ENCODE measurements at places on chromosomes 7 and 10.

DNA sequence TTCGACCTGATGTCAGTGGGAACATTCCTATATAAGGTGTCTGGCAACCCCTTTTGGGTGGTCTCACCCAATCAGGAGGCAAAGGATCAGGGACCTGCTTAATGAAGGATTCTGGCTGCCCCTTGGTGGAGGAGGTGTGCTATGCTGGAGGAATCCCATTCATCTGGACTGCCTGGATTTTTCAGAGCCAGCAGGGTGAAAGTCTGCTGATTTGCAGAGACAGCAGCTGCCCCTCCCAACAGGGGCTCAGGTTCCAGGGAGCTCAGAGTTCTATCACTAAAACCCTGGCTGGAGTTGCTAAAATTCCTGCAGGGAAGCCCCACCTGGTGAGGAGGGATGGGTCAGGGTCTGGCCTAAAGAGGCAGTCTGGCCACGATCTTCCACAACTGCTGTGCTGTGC is 398.5 kb upstream of the CNTNAP2 start:
- DNase-seq = no peak

GRCh38 chr10:30882281-30882680 is 149.4 kb downstream of the ZNF438 start:
- DNase-seq = no peak

- no peak for DNase-seq
Observed at GRCh38 chr7:111671927-111672326, 109.6 kb upstream of the IMMP2L start.

- DNase-seq = no peak
Observed at GRCh38 chr7:74141705-74142104, 32.5 kb upstream of the EIF4H start.

- no peak for DNase-seq
Observed at GRCh38 chr7:19728716-19729115, 19.9 kb upstream of the POLR1F start.

DNA sequence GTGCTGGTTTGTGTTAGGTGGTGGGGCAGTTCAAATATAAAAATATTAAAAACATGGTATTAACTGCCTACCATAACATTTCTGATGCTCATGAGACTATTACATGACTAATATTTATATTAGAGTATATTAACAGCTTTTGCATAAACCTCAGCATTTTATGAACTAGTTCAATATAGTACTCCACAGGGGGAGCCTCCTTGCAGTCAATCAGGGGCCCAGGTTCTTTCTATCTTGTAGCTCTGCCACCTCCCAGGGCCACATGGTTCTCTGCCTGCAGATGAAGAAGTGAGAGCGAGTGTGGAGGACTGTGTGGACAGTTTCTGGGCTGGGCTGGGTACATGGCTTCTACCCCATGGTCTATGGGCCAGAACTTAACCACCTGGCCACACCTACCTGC is 159.5 kb downstream of the RPS24 start:
- DNase-seq = no peak

DNA sequence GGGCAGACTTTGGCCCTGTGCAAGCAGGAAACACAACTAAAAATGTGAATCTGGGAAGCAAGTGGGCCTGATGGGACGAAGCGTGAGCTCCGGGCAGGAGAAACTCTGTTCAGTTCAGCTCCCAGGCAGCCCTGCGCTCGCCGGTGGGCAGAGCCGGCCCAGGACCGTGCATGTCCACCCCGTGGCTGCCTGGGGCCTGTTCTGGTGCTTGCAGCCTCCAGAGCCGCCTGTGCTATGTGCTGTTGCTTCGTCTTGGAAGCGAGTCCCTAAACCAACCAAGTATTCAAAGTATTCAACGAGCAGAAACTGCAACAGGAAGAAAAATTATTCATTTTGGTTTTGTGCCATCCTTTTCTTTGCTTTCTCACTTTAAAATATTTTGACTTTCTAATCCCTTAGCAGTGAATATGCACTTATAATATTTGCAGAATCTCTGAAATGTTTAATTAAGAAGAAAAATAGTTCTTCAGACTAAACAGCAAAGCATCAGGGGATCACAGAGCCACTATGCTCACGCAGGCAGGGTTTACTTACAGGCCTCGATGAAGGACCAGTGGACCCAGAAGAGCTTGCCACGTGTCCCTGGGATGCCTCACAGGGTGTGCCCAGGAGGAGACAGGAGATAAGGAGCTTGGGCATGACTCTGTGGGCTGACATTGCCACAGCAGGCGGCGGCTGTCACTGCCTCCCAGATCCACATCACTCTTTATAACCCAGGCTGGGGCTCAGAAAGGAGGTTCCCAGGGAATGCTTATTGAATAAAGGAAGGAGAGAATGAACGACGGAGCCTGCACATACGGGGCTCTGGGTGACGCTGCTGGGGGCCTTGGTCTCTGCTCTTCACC is 45.6 kb downstream of the VIPR2 start:
- DNase-seq = no peak

- no peak for DNase-seq
Observed at GRCh38 chr7:159147246-159147645, 2.6 kb upstream of the VIPR2 start.

GRCh38 chr10:1515121-1515779 is 222.1 kb downstream of the ADARB2 start:
- no peak for DNase-seq

GRCh38 chr7:107622429-107622828 is 38.2 kb upstream of the SLC26A4 start:
- no peak for DNase-seq

- peak; percentile 10 for DNase-seq
Observed at GRCh38 chr10:117005026-117005526, at the start of gene SHTN1. SHTN1 (minus strand) TSS chr10:117005187; CDS start chr10:117005079, 108 bp downstream.

DNA sequence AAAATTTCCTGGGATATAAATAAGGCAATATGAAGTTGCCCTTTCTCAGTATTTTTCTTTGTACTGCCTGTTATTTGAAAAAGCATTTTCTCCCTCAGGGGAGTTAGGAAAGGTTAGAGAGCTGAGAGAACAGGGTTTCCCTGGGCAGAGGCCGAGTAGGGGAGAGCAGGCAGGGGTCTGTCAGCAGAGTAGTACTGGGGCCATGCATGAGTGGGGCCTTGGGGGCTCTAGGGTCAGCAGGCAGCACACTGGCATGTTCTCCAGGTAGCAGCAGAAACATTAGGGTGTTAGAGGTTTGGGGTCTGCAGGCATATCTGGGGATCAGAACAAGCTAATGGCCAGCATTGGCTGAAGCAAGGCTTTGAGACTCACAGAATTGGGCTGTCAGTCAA is 56.4 kb downstream of the KLRG2 start:
- DNase-seq = no peak

GRCh38 chr7:26856176-26856985 is 8.0 kb downstream of the SKAP2 start:
- no peak for DNase-seq

- no peak for DNase-seq
Observed at GRCh38 chr10:72449941-72450441, 95.3 kb upstream of the DNAJB12 start.

DNA sequence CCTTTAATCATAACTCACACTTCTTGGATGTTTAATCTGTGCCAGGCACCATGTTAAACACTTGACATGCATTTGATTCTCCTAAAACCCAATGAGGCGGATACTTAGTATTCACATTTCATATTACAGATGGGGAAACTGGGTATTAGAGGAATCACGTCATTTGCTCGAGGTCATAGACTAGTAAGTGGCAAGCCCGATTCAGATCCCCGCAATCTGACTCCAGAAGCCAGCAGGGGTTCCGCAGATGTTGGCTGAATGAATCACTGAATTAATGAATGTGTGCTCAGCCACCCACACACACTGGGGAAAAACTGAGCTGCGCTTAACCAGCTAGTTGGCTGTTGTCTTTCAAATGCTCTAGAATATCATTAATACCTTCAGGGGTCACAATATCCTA is 22.5 kb upstream of the ENO4 start:
- no peak for DNase-seq

- no peak for DNase-seq
Observed at GRCh38 chr7:158467562-158467961, 120.1 kb downstream of the PTPRN2 start.

DNA sequence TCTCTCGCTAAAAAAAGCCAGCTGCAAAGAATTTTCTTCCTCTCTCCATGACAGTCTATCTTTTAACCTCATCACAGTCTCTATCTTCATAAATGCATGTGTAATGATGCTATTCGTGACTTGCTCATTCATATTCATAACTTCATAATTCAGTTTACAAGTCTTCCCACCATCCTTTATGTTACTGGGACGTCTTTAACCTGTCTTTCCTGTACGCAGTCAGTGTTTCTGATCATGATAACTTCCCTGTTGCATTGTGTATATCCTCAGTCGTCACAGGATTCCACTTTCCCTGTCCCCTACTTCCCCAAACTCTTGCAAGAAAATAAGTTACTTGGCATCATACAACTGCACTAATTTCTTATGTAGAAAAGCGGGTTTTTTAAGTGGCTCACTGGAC is 165.6 kb upstream of the ASAH2 start:
- no peak for DNase-seq

DNA sequence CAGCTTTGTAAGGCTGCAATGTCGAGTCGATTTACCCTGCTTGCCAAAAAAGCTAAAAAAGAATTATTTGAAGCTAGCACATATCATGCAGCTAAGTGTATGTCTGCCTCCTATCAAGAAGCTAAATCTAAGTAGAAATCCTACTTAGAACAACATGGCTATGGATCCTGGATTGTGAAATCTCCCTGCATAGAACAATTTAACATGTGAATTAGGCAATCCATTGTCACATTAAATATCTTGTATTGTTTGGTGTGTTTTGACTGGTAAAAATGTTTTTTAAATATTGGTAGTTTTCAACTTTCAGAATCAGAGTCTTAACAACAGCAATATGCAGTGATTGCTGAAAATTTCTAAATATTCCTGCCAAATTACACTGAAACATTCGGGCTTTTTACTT is 73.3 kb downstream of the SKIDA1 start:
- no peak for DNase-seq

GRCh38 chr10:129491123-129491734 is 24.2 kb downstream of the MGMT start:
- no peak for DNase-seq

- no peak for DNase-seq
Observed at GRCh38 chr10:77308084-77308732, 329.4 kb downstream of the KCNMA1 start.

DNA sequence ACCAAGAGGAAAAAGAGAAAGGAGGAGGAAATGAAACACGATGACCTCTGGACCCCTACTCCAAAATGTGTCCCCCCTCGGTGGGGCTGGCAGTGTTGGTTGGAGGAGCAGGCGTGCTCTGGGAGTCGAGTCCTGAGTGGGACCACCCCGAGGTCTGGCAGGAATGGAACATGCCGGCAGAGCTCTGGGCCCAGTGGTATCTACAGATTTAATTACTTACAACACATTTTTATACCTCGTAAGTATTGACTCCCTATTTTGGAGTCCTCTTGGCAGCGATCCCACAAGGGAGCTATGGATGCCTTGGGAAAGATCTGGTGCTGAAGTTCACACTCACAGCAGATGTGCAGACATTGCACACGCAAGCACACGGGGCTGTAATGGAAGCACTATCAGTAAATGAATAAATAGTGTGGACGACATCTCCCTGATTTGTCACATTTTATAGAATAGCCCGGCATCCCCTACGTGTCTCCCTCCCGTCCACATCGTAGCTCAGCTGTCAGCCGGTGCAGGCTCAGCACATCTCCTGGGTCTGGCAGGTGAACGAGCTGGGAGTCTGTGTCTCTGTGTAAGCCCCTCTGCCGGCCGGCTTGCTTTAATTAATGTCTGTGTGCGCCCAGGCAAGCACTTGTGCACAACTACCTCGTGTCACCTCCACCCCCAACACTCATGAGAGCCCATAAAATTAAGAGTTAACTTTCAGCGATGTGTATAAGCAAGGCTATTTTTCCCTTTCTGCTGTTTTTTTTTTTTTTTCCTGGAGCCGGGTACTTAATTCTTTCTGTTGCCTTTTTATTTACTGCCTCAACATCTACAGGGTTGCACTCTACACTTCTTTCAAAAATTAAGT is 603.2 kb downstream of the LRMDA start:
- no peak for DNase-seq

DNA sequence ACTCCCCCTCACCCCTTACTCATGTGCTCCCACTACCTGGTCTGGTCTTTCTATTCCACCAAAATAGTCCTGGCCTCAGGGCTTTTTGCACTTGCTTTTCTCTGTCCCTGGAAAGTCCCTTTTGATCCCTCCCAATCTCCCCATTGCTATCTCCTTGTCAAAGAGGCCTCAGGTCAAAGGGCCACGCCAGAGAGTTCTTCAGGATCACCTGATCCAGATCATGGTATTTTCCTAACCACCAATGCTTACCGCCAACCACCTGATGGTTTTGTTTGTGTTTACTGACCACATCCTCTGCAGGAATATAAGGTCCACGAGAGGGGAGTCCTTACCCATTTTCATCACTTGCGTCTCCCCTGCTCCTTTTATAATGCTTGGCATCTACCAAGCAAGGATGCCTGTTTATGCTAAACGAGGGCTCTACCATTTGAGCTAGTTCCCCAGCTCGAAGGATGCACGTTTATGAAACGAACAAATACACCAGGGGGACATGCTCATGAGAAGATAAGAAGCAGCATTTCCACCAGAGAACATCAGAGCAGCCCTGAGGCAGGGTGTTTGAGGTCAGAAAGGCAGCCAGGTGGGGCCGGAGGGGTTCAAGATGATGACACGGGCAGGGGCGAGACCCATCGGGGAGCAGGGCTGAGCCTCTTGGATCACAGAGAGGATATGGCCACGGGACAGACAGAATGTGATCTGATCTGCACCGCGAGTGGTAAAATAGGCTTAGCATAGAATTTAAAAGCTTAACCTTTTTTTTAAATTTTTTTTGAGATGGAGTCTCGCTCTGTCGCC is 43.1 kb upstream of the FOXK1 start:
- DNase-seq = no peak

- DNase-seq = peak; percentile 16
Observed at GRCh38 chr10:22022257-22023032, 18.9 kb upstream of the DNAJC1 start.

GRCh38 chr7:36951257-36951697 is 227.0 kb upstream of the AOAH start:
- DNase-seq = no peak

- DNase-seq = no peak
Observed at GRCh38 chr10:121831237-121831636, 96.6 kb downstream of the ATE1 start.

- no peak for DNase-seq
Observed at GRCh38 chr7:151058781-151059366, 515 bp upstream of the SLC4A2 start.

DNA sequence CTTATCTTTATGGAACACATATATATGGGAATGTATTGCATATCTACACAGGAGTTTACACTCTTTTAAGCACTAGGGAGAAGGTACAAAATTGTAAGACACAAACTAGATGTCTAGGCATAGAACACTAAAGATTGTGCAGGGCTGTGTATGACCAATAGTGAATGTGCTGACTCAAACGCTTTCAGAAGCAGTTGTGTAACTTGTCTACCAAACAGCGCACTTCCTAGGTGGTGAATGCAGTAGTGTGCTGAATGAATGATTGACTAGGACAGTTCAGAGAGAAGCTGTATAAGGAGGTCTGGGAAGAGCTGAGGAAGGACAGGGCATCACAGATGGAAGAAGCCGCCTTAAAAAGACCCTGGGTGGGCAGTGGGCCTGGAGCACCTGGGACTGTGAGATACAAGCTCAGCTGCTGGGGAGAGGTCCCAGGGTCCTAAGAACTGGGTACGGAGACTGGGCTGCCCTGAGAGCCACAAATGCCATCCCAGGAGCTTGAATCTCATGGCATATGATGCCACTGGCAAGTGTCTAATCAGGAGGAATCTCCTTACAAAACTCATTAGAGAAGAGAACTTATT is 14.2 kb downstream of the CLRN3 start:
- DNase-seq = no peak

All from stimulated activated CD4-positive, alpha-beta T cell treated with anti-CD3 and anti-CD28 coated beads, Interleukin-15, amount 100 ng/mL, for 1 hour (primary cell).